ENCODE measurements at places on chromosomes 2 and 18. TPM values are rescaled to one million over a fixed set of nuclear protein-coding genes. Genes with fewer than 3 reads are reported as not detected.

Gene GFPT1
- total RNA-seq = 34.5 TPM

Gene CPO
- total RNA-seq = 0.34 TPM

Gene IL36A
- total RNA-seq = not detected

Gene UGT1A8
- not detected for total RNA-seq

Gene AQP12A
- total RNA-seq = not detected

Gene ARL5A
- 57.2 TPM for total RNA-seq

Gene ELMOD3
- 16.4 TPM for total RNA-seq

Gene GNLY
- total RNA-seq = 20.0 TPM

Gene FABP1
- 0.89 TPM for total RNA-seq

Gene ASXL3
- 0.20 TPM for total RNA-seq

Gene CAPN14
- 0.13 TPM for total RNA-seq

GRCh38 chr2:217048730-217049129 is 188.9 kb upstream of the TNP1 start:
- no peak overlapping the region for H3K4me3 ChIP-seq
- no peaks in the 10 kb centered on the region for H3K36me3 ChIP-seq
- no peaks in the 10 kb centered on the region for H3K4me1 ChIP-seq
- DNase-seq = no peak
- no peak overlapping the region for H3K27ac ChIP-seq

DNA sequence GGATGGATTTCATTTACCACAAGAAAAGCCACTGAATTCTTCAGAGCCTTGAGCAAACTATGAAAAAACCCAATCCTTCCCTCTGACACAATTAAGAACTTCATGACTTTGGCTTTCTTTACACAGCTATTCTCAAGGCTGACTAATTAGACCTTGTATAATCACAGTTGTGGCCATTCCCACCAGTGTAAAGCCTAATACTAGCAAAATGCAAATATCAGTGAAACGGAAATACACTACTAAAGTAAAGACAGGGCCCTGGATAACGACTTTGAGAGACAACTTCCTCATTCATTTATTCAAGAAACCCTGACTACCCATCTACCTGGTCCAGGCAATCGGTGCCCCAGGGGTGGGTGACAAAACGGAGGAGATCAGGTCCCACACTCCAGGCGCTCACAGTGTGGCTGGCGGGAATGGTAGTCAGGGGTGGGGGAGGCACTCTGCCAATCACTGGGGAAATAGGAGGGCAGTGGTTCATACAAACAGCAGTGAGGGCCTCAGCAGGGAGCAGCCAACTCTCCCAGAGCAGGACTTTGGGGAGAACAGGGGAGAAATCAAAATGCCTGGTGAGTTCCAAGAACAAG is 28.1 kb downstream of the TMEM163 start:
- no peaks in the 10 kb centered on the region for H3K36me3 ChIP-seq
- no peak overlapping the region for H3K4me3 ChIP-seq
- H3K4me1 ChIP-seq = no peaks in the 10 kb centered on the region
- no peaks in the 10 kb centered on the region for H3K27me3 ChIP-seq
- no peak overlapping the region for H3K27ac ChIP-seq

DNA sequence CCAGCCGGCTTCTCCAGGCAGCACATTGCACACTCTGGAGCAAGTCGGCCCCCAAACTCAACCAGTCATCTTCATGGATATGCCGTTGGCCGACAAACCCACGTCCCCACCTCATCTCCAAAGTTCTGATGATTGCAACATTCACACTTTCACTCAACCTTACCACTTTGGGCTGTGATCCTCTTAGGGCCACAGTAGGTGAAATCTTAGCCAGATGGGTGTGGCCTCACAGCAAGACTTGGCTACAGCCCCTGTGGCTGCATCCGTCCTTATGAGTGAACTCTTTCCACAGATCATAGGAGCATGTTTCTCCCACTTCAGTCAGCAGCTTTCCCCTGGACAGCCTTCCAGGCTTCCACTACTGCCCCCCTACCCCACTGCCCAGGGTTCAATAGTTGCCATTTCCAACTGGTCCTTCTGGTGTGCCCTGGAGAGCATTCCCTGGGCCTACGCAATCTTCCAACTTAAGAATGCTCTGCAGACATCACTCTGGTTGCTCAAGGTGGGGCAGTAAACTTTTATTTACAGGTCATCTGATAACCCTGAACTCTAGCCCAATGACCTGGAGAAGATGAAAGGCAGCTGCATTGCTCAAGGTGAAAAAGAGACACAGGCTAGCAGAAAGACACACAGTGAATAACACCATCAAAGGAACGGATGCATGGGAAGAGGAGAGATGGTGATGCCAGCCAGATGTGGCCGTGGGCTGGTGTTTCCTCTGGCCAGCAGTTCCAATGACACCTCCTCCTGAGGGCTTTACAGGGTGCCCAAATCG is 34.5 kb downstream of the ARL4C start:
- H3K4me3 ChIP-seq = no peak overlapping the region
- H3K27ac ChIP-seq = no peak overlapping the region
- no peaks in the 10 kb centered on the region for H3K4me1 ChIP-seq
- H3K36me3 ChIP-seq = no peaks in the 10 kb centered on the region
- DNase-seq = no peak
- H3K27me3 ChIP-seq = no peaks in the 10 kb centered on the region

DNA sequence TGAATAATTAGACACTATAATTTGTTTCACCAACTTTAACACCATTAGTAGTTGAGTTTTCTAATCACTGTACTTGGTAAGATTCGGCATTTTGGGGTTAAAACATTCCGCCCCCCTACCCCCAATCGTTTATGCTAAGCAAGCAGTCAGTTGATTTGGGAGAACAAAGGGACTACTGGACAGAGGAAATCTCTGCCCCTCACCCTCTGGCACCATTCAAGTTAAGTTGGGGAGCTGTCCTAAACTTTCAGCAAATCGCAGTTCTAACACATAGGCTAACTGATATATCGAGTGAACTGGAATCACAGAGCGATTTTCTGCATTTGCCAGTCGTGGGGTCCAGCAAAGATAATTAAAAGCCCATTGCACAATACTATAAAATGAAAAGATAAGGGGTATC is 5.6 kb downstream of the KLF7 start:
- H3K4me3 ChIP-seq = no peak overlapping the region
- H3K27ac ChIP-seq = no peak overlapping the region
- H3K27me3 ChIP-seq = no peaks in the 10 kb centered on the region

DNA sequence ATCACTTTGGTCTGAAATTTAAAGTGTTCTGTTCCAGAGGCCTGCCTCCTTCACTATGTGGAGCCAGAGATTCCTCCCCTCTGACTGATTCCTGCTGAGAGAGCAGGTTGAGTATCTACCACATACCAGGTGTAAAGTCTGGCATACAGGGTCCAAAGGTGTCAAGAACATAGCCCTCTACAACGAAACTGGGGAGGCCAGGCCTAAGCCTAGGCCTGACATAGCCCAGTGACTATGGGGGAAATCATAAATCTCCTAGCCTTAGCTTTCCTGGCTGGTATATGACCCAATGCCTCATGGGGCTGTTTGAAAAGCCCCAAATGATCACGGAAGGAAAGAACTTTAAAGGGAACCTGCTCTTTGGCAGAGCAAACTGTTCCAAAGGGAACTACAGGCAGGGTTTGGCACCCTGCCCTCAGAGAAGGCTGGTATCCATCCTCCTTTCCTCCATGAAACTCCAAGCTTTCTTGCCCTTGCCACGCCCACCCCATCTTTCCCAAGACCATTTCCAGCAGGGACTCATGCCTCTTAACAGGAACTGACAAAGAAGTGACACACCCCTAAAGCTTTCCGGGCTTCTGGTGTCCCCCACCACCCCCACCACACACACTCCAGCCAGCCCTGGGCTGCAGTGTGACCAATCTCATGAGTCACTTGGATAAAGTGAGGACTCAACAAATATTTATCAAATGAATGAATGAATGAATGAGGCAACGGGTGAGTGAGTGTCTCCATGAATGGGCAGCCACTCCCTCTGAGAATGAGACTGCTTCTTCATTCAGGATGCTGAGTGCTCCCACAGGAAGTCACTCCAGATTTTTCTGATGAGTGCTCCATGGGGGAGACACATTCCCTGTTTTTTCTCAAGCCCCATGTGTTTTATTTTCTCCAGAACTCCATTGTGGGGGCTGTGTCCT is 114.5 kb upstream of the STPG4 start:
- no peak overlapping the region for H3K4me3 ChIP-seq
- H3K27ac ChIP-seq = peak overlapping the region; percentile 76
- peak; percentile 82 for DNase-seq
- peaks cover 27% of the 10 kb centered on the region for H3K4me1 ChIP-seq
- H3K27me3 ChIP-seq = no peaks in the 10 kb centered on the region

GRCh38 chr2:19695706-19696105 is 206.1 kb downstream of the TTC32 start:
- H3K4me1 ChIP-seq = no peaks in the 10 kb centered on the region
- no peaks in the 10 kb centered on the region for H3K27me3 ChIP-seq
- DNase-seq = no peak
- no peak overlapping the region for H3K4me3 ChIP-seq

DNA sequence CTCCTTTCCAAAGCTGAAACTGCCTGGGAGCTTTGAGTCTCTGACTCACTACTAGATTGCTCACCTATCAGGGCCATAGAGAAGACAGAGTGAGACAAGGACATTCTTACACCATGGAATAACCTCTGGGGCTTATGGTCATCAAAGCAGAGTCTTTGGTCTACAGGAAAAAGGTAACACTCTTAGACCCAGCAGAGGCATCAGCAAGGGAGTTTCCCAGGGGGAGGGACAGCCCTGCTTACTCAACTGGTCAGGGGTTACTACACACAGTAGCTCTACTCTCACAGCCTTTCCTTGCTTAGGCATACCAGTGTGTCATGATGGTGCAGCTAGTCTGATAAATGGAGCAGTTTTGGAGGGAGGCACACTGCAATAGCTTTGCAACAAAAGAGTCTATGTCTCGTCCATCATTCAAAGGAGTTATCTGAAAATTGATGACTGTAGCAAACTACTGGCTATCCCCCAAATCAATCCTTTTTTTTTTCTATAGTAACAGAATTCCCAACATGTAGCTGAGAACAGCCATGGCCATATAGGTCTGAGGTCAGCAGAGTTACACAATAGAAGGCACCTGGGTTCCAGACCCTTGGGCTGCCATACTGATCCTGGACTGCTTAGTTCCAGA is 22.4 kb upstream of the CD28 start:
- H3K4me3 ChIP-seq = no peak overlapping the region
- peak; percentile 51 for DNase-seq
- peak overlapping the region; percentile 78 for H3K27ac ChIP-seq

DNA sequence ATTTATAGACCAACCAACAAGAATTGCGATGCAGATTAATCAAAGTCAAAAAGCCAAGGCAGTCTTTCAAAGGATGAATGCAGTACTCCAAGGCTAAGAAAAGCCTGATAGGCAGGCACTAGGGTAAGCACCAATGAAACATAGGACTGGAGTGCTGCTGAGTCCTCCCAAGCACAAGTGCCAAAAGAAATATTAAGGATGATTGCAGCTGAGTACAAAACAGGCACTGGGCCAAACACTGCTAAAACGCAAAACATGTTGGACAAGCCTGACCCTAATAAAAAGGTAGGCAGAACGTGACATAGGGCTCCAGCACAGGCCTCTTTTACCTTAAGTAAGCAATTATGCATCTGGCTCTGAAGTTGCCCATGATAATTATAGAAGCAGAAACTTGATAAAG is 160.1 kb upstream of the LRP1B start:
- H3K27me3 ChIP-seq = no peaks in the 10 kb centered on the region
- H3K27ac ChIP-seq = no peak overlapping the region
- no peaks in the 10 kb centered on the region for H3K4me1 ChIP-seq
- no peak for DNase-seq
- H3K4me3 ChIP-seq = no peak overlapping the region

- H3K27ac ChIP-seq = peak overlapping the region; percentile 27
- H3K4me1 ChIP-seq = peaks cover 5% of the 10 kb centered on the region
- H3K4me3 ChIP-seq = peak overlapping the region; percentile 60
- peak; percentile 28 for DNase-seq
- H3K36me3 ChIP-seq = no peaks in the 10 kb centered on the region
- H3K27me3 ChIP-seq = no peaks in the 10 kb centered on the region
These were observed 1.7 kb downstream of the INPP5D start for GRCh38 chr2:233061591-233062450.

- H3K27ac ChIP-seq = no peak overlapping the region
- H3K36me3 ChIP-seq = peaks cover 27% of the 10 kb centered on the region
- peak overlapping the region; percentile 90 for H3K4me3 ChIP-seq
- H3K27me3 ChIP-seq = no peaks in the 10 kb centered on the region
These were observed 1.6 kb downstream of the NBAS start for GRCh38 chr2:15559379-15560139.

GRCh38 chr2:127308586-127309138 is 14.7 kb upstream of the ERCC3 start:
- no peak for DNase-seq
- H3K27ac ChIP-seq = no peak overlapping the region
- no peak overlapping the region for H3K4me3 ChIP-seq
- no peaks in the 10 kb centered on the region for H3K27me3 ChIP-seq

DNA sequence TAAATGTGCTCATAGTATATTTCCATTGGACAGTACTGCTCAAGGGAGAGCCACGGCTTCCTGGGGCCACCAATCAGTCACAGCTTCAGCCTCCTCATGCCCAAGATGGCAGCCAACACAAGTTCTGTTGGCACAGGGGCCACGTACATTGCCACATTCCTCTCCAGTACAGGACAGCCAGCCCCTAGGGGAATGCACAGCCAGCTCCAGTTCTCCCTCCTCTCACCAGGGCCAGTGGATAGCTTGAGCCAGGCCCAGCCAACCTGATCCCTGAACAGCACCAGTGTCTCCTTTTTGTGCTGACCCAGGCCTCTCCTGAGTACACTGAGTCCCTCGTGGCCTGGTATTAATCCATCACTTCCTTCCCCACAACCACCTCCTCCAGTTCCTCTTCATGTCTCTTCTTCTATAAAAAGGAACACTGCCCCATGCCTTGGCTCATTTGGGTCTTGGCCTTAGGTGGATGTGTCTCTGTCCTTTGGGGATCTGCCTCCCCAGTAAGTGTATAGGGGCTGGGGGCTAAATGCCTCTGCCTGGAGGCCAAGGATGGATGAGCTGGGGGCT is 168.7 kb downstream of the TNS1 start:
- no peak overlapping the region for H3K4me3 ChIP-seq
- H3K4me1 ChIP-seq = peaks cover 98% of the 10 kb centered on the region
- H3K27me3 ChIP-seq = no peaks in the 10 kb centered on the region
- H3K36me3 ChIP-seq = peaks cover 8% of the 10 kb centered on the region
- peak; percentile 96 for DNase-seq
- peak overlapping the region; percentile 89 for H3K27ac ChIP-seq

- H3K27me3 ChIP-seq = no peaks in the 10 kb centered on the region
- DNase-seq = peak; percentile 45
- no peak overlapping the region for H3K4me3 ChIP-seq
- no peaks in the 10 kb centered on the region for H3K36me3 ChIP-seq
- no peaks in the 10 kb centered on the region for H3K4me1 ChIP-seq
These were observed 164.0 kb downstream of the RDH14 start for GRCh38 chr2:18396329-18397010.

GRCh38 chr18:59265246-59265973 is 7.8 kb downstream of the RAX start:
- H3K4me1 ChIP-seq = peaks cover 5% of the 10 kb centered on the region
- DNase-seq = no peak
- no peak overlapping the region for H3K27ac ChIP-seq
- H3K36me3 ChIP-seq = no peaks in the 10 kb centered on the region

GRCh38 chr2:21007129-21008013 is 36.5 kb downstream of the APOB start:
- no peak overlapping the region for H3K4me3 ChIP-seq
- no peaks in the 10 kb centered on the region for H3K27me3 ChIP-seq
- H3K27ac ChIP-seq = no peak overlapping the region
- DNase-seq = no peak
- peaks cover 5% of the 10 kb centered on the region for H3K4me1 ChIP-seq
- H3K36me3 ChIP-seq = no peaks in the 10 kb centered on the region

GRCh38 chr2:9139491-9140443 is 66.8 kb upstream of the ASAP2 start:
- H3K4me1 ChIP-seq = no peaks in the 10 kb centered on the region
- no peaks in the 10 kb centered on the region for H3K36me3 ChIP-seq
- H3K4me3 ChIP-seq = no peak overlapping the region
- no peaks in the 10 kb centered on the region for H3K27me3 ChIP-seq
- no peak overlapping the region for H3K27ac ChIP-seq
- peak; percentile 71 for DNase-seq
